NCI-H524 treated with DMSO at 0.1 percent for 48 hours (cell line): ENCODE measurements at places on chromosomes 4 and X.

- no peak for DNase-seq
Measured at GRCh38 chrX:102498732-102499131, 17.8 kb downstream of the TMSB15A start.

DNA sequence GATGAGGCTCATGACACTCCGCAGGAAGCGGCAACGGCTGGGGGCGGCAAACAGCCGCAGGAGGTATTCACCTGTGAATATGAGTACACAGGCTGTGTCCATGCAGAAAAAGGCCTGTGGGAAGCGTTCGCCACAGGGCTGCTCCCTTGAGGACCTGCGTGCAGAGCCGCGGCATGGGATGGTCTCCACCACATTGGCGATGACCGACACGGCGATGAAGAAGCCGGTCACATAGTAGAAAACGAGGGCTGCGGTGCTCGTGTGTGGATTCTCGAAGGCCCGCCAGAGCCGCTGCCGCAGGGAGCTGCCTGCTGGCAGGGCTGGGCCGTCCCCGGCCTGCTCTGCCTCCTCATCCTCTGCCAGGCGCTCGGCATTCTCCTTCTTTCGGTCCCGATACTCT, 2.2 kb downstream of the KCND1 start:
- no peak for DNase-seq

DNA sequence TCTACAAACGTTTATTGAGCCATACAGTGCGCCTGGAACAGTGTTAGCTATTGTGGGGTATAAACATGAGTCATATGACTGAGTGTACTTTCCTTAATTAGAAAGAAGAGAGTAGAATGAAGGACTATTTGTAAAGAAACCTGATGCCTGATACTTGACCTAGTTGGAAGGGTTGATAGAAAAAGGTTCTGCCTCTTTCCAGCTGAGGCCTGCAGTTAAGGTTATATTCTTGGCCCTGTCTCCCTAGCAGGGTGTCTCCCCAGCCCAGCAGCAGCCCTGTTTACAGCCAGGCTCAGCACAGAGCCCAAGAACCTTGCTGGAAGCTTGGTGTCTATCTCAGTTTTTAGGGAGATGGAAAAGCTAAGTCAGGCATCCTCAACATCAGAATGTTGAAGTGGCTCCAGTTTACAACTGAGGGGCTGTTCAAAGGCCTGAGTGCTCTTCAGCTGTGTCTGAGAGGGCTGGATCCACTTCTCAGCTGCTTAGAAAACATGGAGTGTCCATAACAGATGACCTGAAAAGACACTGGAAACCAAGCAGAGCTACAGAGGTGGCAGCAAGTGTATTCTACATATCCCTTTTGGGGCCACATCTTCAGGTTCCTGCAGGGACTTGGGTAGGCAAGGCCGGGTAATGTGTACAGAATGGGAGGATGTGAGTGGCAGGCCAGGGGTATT, 21.6 kb downstream of the NYX start:
- no peak for DNase-seq

GRCh38 chrX:63513825-63514568, 162.9 kb upstream of the SPIN4 start:
- no peak for DNase-seq

DNA sequence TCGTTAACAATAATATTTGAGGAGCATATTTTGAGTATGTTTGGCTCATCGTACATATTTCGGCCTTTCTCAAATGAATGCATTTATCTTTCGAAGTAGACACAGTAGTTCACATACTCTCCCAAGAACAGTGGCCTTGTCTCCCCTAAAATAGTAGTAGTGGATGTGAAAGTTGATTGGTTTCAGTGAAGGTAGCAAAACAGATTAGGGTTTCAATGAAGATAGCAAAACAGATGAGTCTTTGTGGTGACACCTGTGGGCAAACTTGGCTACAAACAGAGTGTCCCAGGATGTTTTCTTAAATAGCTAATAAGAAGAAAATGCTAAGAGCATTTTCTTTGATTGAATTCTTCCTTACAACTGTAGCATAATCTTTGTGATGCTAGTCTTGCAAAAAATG, 67.0 kb downstream of the USP9X start:
- no peak for DNase-seq

DNA sequence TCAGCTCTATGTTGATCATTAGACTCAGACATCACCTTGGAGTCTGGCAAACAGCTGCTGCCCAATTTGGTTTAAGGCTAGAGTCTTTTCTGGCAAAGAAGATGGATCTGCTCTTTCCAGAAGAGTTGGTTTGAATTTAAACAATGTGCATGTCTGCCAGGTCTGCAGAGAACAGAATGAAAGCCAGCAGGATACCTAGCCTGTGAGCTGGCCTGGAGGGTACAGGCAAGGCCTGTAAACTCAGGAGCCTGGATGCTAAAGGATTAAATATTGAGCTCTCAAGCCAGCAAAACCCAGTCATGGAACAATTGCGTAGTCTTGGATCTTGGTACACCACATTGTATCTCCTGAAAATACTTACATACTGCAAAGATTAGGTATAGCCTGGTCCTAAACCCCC, 15.6 kb upstream of the PDLIM3 start:
- DNase-seq = no peak

DNA sequence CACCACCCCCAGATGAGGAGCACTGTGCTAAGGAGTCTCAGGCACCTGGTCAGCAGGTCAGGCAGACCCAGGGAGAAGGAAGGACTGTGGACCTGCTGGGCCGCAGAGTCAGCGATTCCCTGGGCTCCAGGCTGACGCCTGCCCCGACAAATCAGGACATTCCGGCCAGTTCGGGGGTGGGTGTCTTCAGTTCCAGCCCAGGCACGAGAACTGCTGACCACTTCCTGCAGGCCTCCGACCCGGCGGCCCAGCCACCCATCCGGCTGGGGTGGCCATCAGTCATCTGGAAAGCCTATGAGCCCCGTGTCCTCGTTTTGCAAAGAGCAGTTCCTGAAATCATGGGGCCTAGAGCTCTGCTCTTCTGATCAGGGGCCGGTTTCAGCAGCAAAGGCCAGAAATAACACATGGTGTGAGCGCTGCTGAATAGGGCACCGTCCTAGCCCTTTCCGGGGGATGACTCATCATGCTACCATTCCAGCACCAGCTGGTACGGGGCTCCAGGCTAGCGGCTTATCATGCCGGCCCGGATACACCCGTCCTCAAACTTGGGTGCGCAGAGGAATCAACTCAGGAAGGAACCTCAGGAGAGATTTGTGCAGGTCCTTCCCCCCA, 7.8 kb upstream of the SH3TC1 start:
- DNase-seq = no peak

- DNase-seq = no peak
Measured at GRCh38 chrX:13742397-13743176, 8.0 kb downstream of the OFD1 start.

DNA sequence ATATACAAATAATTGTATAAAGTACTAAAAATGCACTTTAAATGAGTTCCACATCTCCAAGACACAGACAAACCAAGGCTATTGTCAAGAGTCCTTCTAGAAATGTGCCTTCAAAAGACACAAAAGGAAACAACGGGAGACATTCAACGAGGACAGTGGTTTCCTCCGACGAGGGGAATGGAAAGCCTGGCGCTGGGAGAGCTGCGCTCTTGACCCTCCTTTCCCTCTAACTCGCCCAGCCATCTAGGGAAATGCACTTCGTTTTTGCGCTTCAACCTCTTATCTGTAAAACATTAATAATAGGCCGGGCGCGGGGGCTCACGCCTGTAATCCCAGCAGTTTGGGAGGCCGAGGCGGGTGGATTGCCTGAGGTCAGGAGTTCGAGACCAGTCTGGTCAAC, 37.0 kb downstream of the ZFP42 start:
- no peak for DNase-seq

DNA sequence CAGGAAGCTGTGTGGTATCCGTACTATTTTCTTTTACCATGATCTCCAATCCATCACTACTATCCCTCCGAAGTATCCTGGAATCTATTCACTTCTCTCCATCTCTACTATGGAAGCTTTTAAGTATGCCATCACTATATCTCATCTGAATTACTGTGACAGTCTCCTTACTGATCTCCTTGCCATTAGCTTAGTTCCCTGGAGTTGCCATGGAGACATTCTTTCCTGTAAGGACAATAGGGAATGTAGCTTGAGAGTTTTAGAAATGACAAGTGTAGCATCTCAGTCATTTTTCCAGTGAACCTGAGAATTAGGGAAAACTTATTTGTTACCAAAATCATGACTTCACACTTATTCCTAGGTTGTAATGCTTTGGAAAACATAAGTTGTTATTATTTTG, 86.3 kb downstream of the HPGD start:
- no peak for DNase-seq

- DNase-seq = no peak
Measured at GRCh38 chrX:12951595-12951975, 23.3 kb upstream of the TMSB4X start.

DNA sequence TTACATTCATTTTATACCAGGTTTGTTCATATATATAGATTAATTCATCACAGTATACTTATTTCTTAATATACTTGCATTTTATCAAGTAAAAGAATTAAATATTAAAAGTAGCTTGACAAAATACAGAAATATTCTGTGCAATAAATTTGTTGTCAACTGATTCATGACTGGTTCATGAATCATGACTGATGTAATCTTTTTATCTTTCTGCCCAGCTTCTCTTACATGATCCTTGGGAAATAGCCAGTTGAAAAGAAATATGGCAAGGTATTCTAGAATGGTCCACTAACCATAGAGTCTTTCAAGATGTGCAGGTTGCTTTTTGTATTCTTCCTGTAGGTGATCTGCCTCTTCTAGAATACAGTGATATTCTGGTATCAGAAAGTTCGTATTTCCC, 4.2 kb upstream of the CCNA2 start:
- DNase-seq = no peak

DNA sequence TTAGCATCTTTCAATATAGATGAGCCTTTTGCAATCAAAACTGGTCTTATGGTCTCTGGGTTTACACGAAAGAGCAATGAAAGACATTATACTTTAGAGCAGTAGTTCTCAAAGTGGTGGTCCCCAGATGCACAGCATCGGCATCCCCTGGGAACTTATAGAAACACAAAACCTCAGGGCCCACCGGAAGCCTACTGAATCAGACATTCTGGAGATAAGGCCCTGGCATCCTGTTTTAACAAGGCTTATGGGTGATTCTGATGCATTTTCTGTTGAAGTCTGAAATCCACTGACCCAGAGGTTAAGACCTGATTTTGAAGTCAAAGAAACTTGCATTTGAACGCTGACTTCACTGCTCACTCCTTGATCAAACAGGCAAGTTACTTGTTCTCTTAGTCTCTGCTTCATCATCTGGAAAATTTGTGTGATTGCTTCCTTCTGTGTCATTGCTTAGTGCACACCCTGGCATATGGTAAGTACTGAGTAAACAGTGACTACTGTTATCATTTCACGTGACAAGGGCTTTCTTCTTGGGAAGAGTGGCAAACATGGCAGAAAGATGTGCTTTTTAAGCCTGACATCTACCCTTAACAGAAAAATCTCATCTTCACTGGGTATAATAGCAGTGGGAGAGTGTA, 14.5 kb downstream of the CHRNA9 start:
- DNase-seq = no peak

DNA sequence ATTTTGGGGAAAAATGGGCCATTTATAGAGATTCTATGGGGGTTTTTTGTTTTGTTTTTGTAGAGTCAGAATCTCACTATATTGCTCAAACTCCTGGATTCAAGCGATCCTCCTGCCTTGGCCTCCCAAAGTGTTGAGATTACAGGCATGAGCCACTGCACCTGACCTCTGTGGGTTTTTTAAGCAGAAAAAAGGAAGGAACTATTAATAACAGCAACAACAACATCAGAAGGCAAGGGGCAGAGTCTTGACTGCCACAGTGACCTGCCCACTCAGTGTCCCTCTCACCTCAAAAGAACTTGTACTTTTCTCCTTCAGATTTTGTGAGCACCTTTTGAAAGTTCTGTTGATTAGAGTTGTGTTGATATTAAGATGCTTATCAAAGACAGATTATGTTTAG, 48.1 kb downstream of the FNIP2 start:
- DNase-seq = no peak

DNA sequence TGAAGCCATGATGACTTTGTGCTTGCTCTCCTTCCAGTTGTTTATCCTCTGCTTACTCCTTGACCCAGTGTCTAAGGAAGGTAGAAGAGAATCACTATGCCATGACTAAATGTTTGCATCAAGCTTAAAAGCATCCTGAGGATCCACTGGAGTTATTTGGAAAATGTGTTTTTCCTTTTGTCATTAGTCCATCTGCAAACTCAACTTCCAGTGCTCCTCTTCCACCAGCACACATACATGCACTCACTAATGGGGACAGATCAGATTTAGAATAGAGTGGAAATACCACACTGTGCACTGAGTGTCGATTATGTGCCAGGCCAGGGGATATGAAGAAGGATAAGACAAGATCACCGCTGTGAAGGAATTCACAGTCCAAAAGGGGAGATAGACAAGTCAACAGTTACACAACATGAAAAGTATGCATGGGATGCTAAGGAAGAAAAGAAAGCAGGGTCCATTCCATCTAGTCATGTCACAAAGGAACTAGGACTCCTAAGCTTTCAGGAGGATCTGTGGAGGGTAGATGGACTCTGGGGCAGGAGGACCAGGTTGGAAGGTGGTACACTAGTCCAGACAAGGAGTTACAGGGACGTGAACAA, 1.9 kb downstream of the OCIAD2 start:
- no peak for DNase-seq

- no peak for DNase-seq
Measured at GRCh38 chrX:150303386-150304097, 59.6 kb upstream of the MAMLD1 start.

DNA sequence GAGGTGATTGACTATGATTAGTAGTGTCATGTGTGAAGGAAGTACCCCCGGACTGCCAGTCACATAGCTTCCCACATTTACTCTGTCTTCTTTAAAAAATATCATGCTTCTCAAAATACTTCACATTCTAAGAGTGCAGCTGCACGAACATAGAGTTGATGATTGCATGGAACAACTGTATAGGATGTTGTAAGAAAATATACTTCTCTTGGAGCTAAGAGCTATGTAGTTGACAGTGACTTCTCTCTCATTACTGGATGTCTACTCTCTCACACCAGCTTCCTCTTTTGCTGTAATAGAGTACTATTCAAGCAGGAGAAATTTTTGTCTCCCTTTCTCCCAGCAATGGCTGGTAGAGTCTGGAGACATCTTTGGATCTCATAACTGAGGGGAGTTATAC, 99.4 kb upstream of the PUDP start:
- DNase-seq = no peak

- DNase-seq = no peak
Measured at GRCh38 chr4:184293552-184293951, 75.9 kb upstream of the ENPP6 start.

GRCh38 chr4:150145090-150145945, 67.1 kb downstream of the DCLK2 start:
- no peak for DNase-seq

GRCh38 chr4:136636155-136636554, 896.1 kb downstream of the PCDH18 start:
- no peak for DNase-seq
